NCI-H1092 (cell line): ENCODE measurements at places on chromosomes 3 and 15.

GRCh38 chr15:76931397-76932134 lies at the start of gene RCN2:
Gene RCN2, plus strand, starts transcription at chr15:76931749. Its CDS starts 93 bp downstream, at chr15:76931842.
- DNase-seq = peak; percentile 86

- DNase-seq = no peak
Observed at GRCh38 chr3:115626006-115626409, 2.7 kb downstream of the GAP43 start.

- no peak for DNase-seq
Observed at GRCh38 chr3:159482241-159482993, 506.2 kb upstream of the IL12A start.

DNA sequence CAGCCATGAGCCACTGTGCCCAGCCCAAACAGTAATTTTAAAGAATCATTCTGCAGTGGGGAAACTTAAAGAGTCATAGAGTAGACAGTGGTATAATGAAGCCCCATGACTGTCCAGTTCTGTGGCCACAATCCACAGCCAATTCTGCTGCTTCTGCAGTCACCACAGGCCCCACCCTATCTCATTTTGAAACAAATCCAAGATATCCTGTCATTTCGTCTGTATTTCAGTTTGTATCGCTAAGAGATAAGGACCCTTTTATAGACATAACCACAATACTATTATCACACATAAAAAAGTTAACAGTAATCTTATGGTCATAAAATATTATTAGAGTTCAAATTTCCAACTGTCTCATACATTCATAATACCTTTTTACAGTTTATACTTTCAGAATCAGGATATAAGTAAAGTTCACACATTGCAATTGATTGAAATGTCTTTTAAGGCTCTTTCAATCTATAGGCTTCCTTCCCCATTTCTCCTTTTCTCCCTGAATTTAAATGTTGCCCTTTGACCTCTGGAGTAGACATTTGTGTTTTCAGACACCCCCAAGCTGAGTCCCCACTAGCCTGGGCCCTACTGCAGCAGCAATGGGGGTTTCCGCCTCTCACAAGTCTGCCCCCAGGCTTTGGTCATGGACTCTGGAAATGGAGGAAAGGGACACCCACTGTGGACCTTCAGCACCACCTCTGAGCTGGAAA lies 4.2 kb upstream of the NUP210 start:
- no peak for DNase-seq

GRCh38 chr3:110677506-110677905 lies 394.1 kb upstream of the NECTIN3 start:
- no peak for DNase-seq

DNA sequence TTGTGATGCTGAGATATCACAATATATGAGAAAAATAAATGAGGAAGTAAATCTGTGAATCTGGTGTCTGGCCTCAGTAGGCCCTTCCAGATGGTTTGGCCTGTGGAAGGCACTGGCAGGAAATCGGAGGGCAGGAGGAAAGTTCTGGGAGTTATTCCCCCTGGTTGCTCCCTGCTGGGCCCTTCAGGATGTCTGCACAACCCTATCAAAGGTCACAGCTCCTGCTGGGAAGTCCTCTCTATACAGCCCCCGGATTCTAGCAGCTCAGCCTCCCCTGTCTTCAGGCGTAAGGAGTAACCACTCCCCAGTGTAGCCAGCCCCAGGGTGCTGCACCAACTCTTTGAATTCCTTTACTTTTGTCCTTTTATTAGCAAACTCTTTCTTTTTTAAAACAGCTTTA lies 56.2 kb downstream of the WNT7A start:
- no peak for DNase-seq

- no peak for DNase-seq
Observed at GRCh38 chr3:43852066-43852465, 161.3 kb downstream of the ABHD5 start.

GRCh38 chr3:29186131-29186599 lies 94.7 kb upstream of the RBMS3 start:
- DNase-seq = no peak

GRCh38 chr3:126389112-126389793 lies 5.5 kb upstream of the CFAP100 start:
- peak; percentile 55 for DNase-seq

DNA sequence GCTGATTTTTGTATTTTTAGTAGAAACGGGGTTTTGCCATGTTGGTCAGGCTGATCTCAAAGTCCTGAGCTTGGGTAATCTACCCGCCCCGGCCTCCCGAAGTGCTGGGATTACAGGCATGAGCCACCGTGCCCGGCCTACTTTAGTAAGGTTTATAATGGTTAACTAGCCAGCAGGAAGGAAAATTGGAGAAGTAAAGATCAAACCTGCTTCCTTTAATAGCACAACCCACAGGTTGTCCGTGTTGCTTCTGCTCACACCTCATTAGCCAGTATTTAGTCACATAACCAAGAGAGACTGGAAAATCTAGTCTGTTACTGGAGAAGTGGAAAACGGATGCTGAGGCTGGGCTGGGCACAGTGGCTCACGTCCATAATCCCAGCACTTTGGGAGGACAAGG lies 51.9 kb upstream of the TBL1XR1 start:
- DNase-seq = no peak

DNA sequence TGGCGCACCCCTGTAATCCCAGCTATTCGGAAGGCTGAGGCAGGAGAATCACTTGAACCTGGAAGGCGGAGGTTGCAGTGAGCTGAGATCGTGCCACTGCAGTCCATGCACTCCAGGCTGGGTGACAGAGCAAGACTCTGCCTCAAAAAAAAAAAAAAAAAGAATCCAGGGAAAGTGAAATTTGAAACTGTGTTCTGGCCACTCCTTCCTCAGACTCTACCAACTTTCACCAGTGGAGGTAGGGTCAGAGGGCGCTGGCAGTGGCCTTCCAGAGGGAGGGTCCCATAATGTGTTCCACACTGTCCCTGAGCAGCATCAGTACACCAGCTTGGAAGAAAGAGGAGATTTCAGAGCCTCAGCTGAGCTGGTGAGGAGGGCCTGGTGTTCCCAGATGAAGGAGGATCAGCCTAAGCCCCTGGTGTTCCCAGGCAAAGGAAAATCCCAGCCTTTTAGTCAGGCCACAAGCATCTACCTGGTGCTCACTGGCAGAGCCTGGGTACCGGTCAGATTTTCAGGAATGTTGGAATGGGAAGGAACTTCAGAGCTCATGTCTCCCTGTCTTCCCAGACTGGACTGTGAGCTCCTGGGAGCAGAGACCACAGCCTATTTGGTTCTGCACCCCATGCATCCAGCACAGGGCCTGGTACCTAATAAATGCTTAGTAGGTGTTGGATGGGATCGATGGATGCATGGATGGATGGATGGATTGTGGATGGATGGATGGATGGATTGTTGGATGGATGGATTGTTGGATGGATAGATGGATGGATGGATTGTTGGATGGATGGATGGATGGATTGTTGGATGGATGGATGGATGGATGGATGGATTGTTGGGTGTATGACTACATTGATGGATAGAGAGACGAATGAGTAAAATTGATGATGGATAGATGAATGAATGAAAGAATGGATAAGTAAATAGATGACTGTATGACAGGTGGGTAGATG lies 117.9 kb downstream of the CORO2B start:
- DNase-seq = no peak

DNA sequence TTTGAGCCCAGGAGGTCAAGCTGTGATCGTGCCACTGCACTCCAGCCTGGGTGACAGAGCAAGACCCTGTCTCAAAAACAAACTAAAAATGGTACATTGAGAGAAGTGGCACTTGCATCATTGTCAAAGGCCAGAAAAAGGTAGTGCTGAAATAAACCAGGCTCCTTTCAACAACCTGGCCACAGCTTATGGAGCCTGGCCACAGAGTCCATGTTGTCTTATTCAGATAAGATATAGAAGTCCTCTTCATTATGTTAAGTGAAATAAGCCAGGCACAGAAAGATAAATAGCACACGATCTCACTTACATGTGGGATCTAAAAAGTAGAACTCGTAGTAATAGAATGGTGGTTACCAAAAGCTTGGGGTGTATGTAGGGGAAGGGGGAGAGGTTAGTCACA lies 34.8 kb downstream of the EMC4 start:
- no peak for DNase-seq

GRCh38 chr3:12401208-12401607 lies 83.1 kb upstream of the TSEN2 start:
- no peak for DNase-seq

DNA sequence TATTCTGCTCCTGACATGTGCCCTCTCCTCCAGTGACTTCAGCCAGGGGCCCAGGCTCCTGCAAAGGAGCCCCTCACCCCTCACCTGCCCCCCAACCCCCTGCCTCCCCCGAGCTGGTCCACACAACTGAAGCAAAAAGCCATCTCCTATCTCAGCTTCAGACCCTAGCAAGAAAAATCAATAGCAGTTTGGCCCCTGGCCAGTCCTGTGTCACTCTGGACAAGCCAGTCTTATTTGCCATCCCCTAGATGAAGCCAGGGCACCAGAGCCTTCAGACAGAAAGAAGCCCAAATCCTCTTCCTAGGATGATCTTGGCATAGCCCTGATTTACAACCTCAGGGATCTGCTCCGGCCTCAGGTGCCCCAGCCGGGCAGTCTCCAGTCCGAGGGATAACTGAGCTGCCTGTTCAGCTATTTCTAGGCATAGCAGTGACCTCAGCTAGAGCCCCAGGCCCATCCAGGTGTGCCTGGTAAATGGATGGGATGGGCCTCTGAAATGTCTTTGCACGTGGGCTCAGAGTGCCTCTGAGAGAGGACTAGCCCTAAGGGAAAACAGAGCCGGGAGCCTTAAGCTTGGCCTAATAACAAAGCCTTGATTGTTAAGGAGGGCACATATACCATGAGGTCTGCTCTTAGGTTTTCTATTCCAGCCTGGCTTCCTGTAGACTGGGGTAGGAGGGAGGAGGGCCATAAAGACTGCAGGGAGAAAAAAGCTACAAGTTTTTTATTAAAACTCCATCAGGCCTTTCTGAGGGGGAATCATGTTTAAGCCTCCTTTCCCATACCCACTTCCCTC lies 242.0 kb downstream of the SHQ1 start:
- DNase-seq = peak; percentile 70

DNA sequence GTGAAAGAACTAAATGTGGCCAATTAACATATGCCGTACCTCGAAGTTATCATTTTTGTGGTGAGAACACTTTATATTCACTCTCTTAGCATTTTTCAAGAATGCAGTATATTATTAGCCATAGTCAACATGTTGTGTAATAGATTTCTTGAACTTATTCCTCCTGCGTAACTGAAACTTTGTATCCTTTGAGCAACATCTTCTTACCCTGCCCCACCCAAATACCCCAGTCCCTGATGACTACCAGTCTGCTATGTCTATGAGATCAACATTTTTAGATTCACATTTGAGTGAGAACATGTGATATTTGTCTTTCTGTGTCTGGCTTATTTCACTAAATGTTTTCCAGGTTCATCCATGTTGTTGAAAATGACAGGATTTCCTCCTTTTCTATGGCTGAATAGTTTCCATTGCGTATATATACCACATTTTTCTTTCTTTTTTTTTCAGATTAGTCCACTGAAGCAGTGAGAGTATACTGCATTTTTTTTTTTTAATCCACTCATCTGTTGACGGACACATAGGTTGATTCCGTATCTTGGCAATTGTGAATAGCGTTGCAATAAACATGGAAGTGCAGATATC lies 12.7 kb upstream of the KBTBD8 start:
- DNase-seq = no peak

DNA sequence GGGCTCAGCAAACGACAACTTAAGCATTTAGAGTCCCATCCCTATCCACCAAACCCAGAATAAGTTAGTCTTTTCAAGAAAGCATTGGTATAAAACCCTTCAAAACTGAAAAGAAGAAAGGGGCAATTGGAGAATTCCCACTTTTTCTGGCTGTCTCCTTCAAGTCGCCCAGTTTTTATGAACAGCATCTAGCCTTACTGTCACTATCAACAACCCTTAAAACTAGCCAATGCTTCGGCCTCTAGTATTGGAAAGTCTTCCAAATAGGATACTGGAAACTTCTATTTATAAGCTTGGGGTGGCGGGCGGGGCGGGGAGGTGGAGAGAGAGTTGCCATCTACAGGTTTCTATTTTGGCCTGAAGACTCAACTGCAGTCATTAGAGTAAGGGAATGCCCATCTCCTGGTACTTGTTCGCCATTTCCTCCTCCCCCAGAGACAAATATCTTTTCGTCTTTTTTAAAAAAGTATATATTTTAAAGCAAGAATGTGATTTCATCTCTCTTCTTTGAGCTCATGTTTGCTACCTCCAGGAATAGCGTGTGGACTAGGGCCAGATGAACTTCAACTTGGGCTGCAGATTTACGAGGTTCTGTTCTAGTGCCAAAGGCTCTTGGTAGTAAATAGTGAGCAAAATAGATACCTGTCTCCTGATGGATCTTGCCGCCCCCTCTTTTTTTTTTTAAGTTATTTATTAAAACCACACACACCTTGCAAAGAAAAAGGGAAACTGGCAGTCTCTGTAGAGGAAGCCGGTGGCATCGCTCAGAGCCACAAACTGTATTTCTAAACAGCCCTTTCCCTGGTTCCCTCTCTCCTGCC lies 2.7 kb downstream of the BCL6 start:
- no peak for DNase-seq

GRCh38 chr3:168269001-168269400 lies 173.3 kb upstream of the GOLIM4 start:
- no peak for DNase-seq

DNA sequence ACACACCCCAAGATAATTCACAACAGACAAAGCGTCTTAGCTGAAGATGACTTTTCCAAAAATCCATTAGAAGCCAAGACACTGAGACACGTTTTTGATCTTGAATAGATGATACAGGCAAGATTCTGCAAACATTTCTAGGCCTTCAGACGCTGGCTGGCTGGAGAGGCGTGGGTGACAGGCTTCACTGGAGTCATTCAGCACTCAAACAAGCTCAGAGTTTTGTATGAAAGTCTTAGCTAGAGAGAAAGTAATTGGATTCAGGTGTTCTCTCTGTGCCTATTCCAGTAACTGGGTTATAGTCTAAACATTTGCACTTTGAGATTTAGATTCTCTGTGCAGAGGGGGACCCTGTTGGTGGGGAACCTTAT lies 147.7 kb upstream of the BHLHE40 start:
- DNase-seq = no peak

- no peak for DNase-seq
Observed at GRCh38 chr3:151133917-151134450, 48.5 kb downstream of the MED12L start.

GRCh38 chr3:133980035-133980434 lies 49.7 kb downstream of the SLCO2A1 start:
- DNase-seq = no peak

GRCh38 chr15:80485370-80486164 lies 81.4 kb downstream of the ARNT2 start:
- DNase-seq = no peak

DNA sequence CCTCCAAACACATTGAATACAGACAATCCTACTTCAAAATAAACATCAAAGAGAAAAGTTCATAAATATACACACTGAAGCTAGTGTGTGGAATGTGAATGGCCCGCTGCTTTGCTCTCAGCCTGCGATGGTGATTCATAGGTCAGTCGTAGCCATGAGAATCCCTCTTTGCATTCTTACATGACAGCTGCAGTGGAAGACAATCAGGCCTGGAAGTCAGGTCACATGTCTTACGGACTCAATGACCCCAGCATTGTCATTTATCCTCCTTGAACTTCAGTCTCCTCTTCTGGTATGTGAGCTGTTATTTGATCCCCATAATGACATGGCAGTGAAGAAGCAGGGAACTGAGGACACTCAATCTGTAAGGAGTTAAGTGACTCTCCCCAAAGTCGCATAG lies 217.8 kb upstream of the EOMES start:
- no peak for DNase-seq
